Sciatic nerve (tissue), 2 donors: ENCODE measurements at places on chromosomes 7 and 10. TPM values are rescaled to one million over a fixed set of nuclear protein-coding genes. Genes with fewer than 3 reads are reported as not detected.

DNA sequence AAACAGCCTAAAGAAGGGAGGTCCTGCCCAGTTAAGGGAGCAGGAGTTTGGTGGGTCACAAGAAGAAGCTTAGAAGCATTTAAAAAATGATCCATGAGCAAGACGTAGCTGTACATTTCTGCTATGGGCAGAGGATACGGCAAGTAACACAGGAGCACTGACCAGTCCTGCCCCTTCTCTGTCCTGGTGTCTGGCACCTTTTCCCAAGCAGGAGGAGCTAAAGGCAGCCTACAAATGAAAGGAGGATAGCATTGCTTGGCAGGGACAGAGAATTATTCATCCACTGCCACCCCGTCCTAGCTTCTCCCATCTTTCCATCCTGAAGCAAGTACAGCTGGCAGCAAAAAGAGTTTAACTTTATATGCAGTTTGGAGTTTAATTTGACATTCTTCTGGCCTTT is 1077.6 kb downstream of the TYW1 start:
- DNase-seq: no peak

GRCh38 chr7:137944168-137944567 is 57.7 kb downstream of the CREB3L2 start:
- no peak for DNase-seq

DNA sequence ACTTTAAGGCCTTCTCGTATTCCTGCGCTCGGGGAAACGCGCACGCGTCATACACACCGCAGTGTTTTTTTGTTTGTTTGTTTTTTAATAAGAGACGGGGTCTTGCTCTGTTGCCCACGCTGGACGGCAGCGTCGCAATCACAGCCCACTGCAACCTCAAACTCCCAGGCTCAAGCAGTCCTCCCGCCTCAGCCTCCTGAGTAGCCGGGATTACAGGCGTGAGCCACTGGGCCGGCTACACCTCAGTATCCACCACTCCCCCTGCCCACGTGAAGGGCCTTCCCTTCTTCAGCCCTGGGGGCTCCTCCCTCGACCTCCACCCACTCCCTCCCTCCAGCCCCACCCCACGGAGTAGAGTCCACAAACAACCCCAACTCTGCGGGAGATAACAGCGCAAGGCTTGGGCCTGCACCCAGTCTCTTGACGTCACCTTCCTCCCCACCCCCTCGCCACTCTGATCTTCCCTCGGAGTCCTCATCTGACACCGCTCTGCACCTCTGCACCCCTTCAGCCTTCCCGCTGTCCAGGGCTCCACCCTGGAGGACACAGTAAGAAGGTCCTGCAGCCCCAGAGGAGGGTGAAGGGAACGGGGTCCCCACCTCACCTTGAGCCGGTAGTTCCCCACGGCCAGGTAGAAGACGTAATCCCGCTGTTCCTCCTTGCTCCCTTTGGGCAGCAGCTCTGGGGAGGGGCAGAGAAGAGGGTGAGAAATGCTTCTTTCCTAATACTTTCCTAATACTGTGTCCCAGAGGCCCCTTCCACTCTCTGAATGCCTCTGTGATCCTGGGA is 2.8 kb upstream of the CLDN15 start:
- DNase-seq: no peak

DNA sequence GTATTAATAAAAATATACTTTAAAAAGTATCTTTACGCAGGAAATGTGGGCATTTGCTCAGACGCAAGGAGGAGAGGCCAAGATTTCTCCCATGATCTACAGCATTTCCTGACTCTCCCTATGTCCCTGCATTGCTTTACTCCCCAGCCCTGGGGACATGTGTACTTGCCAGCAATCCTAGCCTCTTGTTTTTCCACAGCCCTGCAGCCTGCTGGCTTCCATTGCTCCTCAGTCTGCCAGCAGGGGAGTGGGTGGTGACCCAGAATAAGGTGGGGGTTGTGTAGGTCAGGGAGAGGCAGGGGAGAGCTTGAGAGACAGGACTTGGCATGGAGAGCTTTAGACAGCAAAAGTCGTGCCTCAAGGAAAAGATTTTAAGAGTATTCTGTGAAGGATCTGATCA is 307.7 kb downstream of the CDK14 start:
- no peak for DNase-seq

DNA sequence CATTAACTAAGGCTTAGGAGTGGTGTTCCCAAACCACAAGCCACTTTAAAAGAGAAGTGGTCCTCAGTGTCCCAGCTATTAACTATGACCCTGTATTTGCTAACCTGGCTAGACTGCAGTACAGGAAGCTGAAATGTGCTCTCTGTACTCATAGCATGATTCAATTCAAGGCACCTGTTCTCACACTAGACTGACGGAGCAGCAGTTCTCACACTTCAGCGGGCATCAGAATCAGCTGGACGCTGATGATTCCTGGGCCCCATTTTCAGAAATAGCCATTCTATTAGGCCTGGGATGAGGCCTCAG is 24.5 kb upstream of the MSRB2 start:
- DNase-seq: no peak

- DNase-seq: no peak
Measured at GRCh38 chr10:102679596-102679995, 34.6 kb downstream of the ARL3 start.

DNA sequence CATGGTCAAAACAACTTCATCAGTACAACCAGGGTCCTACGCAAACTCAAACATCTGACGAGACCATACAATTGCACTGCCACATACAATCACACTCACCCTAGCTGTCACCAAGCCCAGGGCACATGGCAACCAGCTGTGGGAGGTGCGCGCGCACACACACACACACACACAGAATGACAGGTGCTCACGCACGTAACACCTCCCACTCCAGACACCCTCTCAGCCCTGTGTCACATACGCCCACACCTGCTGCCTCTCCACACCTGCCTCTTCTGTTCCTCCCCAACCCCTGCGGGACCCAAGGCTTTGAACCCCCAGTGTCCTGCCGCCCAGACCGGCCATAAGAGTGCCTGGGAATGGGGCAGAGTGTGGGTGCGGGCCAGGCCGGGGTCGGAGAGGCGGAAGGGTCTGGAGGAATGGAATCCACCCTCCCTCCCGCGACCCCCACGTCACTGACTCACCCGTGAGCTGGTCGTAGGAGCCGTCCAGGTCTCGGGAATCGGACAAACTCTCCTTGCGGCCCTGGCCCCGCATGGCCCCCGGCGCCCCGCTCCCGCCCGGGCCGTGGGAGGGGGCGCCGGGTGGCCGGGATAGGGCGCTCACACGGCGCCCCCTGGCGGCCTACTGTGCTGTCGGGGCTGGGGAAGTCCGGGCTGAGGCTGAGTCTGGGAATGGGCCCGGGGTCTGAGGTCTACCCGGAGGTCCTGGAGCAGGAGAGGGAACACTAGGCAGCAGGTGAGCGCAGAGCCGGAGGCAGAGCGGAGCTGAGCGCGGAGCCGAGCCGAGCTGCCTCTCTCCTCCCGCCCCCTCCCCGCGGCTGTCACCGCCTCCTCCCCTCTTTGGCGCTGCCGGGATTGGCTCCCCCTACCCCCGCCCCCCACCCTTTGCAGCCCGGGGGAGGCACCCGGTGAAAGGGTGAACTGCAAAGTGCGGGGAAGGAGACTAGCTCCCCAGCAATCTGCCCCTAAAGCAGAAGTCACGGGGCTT is at the start of gene KCNIP2:
Gene KCNIP2, minus strand, starts transcription at position 769 of the 990 bp plus-strand sequence. Its CDS starts 232 bp downstream, at position 537.
- no peak for DNase-seq

- DNase-seq: no peak
Measured at GRCh38 chr7:29478226-29478625, 85.4 kb upstream of the PRR15 start.

DNA sequence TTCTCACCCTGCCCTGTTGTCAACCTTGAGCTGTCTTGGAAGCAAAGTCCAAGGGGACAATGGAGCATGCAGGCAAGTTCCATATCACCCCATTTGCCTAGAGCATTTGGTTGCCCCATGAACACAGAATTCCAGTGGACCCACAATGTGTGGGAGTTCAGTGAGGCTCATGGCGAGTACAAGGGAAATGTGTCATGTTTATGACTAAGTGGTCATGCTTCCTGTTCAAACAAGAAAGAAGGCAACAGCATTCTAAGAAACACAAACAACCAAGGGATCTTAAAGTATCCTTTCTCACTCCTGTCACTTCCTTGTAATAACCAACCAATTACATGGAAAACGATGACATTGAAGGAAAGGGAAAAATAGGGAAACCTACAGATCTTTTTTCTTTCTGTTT is 513.0 kb downstream of the INHBA start:
- DNase-seq: no peak

DNA sequence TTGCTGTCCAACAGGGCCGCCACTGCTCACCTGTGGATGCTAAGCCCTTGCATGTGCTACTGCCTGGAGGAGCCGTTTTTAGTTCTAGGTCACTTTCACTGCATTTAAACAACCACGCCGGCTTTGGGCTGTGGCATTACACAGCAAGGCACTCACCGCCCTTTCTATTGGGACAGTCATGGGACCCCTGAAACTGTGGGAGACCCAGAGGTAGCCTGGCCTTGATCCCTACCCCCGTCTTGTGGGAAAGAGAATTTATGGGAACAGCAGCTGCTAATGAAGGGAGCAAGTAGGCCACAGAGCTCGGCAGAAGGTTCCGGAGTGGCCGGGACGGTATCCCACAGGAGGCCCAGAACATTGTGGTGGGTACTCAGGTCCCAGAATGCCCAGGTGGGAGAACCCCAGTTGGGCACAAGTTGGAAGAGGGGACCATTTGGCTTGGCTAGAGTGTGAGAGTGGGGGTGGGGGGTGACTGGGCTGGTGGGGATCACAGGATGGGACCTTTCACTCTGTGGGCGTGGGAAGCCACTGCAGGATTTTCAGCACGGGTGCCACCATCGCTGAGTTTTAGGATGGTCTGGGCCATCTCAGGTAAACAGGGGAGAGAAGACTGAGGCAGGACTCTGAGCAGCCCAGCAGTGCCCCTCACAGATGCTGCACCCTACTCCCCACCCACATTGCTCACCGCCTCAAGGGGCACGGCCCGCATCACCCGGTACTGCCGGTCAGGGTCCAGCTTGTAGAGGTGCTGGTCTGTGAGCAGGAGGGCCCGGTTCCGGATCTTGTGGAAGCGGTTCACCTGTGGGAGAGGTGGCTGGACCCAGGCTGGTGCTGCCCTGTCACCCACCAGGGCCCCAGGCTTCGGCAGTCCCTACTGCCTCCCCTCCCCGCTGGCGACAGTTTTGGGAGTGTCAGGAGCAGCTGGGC is 15.2 kb downstream of the MYO1G start:
- DNase-seq: peak; percentile 53

GRCh38 chr7:121796381-121796780 is 76.6 kb upstream of the PTPRZ1 start:
- DNase-seq: no peak

- no peak for DNase-seq
Measured at GRCh38 chr10:129719889-129720590, 244.0 kb downstream of the EBF3 start.

GRCh38 chr7:116524221-116524608 is 621 bp upstream of the CAV1 start:
- DNase-seq: no peak

GRCh38 chr10:77152256-77152655 is 485.4 kb downstream of the KCNMA1 start:
- DNase-seq: no peak

DNA sequence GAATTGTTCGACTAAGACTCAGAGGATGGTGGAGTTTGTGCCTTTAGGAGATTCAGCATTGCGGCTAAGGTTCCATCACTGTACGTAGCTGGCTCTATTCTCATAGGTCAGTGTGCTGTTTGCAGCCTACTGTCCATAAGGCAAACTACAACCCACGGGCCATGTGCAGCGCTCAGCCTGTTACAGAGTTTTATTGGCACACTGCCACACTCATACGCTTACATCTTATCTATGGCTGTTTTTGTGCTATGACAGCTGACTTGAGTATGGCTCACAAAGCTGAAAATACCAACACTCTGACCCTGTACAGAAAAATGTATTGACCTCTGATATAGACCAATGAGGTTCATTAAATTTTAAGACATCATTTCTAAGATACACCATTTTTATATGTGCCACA is 114.5 kb downstream of the ARID5B start:
- DNase-seq: no peak

GRCh38 chr10:88110355-88110754 is 246.9 kb downstream of the PTEN start:
- no peak for DNase-seq

DNA sequence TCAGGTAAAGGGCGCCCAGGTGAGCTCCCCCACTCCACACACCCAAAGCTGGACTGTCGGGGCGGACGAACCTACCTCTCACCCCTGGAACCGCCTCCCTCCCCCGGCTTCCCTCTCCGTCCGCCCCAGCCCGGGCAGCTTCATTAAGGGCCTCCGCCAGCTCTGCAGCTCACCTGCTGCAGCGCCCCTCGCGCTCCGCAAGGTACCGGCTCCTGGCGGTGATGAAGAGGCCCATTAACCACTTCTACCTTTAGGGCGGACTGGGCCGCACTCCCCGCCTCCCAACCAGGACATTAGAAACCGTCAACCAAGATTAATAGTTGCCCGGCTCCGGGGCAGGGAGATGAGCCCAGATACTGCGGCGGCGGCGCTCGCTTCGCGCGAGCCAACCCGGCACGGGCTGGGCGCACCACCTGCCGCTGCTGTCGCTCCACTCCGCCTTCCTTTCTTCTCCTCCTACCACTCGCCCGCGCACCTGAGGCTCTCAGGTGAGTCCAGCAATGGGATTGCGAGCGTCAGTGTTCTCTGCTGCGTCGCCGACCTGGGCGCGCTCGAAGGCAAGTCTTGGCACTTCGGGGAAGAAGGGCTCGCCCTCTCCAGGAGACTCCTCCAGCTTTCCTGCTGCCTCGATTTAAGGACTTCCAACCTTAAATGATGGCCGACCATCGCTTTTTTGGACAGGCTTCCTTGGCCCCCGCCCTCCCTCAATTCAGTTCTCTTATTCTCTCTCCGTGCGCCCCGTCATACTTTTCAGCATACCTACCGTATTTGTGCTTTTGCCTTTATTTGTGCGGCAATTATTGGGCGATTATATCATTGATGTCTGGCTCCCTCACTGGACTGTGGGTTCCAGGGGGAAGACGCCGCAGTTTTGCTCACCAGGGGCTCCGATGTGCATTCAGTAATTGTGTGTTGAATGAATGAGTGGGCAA is 13.6 kb upstream of the KAZALD1 start:
- no peak for DNase-seq

GRCh38 chr10:33187427-33187999 is 147.0 kb downstream of the NRP1 start:
- DNase-seq: no peak

Gene CDK5
- total RNA-seq: 5.7 TPM

Gene ATE1
- total RNA-seq: 38.5 TPM

Gene BAMBI
- total RNA-seq: 15.6 TPM

Gene THNSL1
- total RNA-seq: 3.0 TPM

Gene TMEM176B
- 78.8 TPM for total RNA-seq

Gene WNT8B
- not detected for total RNA-seq

Gene AKR1C2
- 97.9 TPM for total RNA-seq
